ENCODE measurements at places on chromosomes 6 and 20.

- peak; percentile 92 for DNase-seq
These were observed 291.9 kb upstream of the PRDM1 start for GRCh38 chr6:105794239-105794638.

DNA sequence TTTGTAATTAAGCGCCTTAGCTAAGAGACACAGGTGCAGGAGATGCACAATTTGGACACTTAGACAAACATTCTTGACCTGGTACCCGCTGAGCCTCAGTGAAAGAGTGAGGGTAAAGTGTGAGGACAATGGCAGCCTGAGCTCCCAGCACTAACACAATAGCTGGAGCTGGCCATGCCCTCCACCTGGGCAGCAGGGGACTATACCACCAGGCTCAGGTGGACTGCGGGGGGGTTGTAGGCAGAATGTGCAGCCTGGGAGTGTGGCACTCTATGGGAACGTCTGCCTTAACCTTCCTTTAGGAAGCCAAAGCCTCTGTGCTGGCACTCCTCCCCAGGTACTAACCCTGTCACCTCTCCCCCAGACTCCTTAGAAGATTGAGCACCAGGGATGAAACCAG lies 23.6 kb downstream of the PRKN start:
- DNase-seq, result no peak

DNA sequence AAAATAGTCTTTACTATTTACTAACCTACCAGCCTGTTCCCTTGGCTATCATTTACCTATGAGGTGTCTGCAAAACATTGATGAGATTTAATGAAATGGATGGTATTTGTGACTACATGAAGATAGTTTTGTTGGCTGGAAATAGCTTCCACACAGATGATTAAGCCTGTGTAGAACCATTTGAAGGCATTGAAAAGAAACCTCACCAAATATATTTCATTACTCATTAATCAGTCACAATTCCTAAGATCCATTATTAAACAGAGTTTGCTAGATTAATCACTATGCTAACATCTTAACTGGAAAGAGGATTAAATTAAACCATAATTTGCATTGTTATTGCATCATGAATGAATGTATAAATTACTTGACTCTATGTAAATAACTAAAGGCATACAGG lies 560.3 kb downstream of the BMP2 start:
- no peak for DNase-seq

- DNase-seq, result no peak
These were observed 88.0 kb downstream of the CDS2 start for GRCh38 chr20:5214826-5215225.

- no peak for DNase-seq
These were observed 6.2 kb downstream of the CSTL1 start for GRCh38 chr20:23445596-23446217.

- DNase-seq, result peak; percentile 86
These were observed 106.1 kb upstream of the ASF1A start for GRCh38 chr6:118787724-118788423.

DNA sequence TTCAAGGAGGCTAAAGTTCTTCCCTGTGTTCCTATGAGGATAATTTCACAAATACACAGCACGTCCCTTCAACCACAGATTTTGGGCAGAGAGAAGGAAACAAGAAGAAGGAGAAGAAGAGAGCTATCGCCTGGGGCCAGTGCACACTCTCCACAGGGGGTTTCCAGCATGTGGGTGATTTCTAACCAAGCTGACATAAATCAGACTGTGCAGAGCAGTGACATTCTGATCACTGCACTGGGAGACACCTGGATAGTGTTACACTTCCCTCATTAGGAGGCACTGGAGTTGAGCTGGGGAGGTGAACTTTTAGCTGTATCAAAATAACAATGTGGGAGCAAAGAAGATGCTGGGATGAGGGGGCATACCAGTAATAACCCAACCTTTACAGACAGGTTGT lies 71.8 kb upstream of the CENPW start:
- no peak for DNase-seq

DNA sequence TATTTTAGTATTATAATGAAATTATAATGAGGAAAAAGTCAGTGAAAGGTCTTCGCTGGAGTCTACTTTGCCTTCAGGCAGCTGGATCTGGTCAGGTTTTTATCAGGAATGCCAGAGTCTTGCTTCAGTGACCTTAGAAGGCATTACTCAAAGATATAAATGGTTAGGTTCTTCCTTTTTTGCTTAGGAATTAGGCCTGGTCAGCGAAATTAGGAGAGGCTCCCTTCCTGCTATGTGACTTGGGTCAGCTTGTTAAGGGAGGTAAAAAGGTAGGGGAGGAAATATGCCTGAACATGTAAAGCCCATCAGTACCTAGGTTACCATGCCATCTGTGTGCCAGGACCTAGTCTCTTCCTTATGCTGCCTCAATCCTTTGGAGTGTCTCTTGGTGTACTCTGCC lies 115.1 kb downstream of the OTOR start:
- DNase-seq, result no peak

GRCh38 chr6:88374553-88374952 lies 208.4 kb upstream of the CNR1 start:
- no peak for DNase-seq

DNA sequence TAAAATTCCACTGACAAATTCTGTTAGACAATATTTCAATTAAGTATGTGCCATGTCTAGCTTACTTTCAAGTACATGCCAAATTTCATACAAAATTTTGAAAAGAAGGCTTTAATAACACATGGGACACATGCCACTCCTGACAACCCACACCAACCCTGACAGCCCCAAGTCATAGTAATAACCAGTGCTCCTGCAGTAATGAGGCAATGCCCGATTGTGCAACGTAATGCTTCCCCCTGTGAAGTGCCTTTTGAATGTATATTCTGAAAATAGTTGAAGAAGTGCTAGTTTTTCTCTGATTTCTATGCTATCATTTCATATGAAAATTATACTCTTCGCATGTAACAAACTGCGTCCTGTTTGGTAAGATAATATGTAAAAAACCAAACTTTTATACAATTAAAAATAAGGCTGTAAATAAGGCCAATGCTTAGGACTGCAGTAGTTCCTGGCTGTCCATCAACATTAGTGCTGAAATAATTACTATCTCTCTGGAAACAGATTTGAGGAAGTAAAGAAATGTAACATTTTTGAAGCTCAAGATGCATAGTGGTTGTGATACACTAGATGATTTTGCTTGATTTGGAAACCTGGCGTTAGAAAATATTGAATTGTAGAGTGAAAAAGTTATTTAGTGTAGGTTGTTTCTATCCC lies 125.8 kb upstream of the BCLAF1 start:
- DNase-seq, result peak; percentile 90

- DNase-seq, result no peak
These were observed 374.3 kb downstream of the LMBRD1 start for GRCh38 chr6:69422475-69422874.

- no peak for DNase-seq
These were observed 50.4 kb upstream of the NKX2-2 start for GRCh38 chr20:21564127-21564773.

DNA sequence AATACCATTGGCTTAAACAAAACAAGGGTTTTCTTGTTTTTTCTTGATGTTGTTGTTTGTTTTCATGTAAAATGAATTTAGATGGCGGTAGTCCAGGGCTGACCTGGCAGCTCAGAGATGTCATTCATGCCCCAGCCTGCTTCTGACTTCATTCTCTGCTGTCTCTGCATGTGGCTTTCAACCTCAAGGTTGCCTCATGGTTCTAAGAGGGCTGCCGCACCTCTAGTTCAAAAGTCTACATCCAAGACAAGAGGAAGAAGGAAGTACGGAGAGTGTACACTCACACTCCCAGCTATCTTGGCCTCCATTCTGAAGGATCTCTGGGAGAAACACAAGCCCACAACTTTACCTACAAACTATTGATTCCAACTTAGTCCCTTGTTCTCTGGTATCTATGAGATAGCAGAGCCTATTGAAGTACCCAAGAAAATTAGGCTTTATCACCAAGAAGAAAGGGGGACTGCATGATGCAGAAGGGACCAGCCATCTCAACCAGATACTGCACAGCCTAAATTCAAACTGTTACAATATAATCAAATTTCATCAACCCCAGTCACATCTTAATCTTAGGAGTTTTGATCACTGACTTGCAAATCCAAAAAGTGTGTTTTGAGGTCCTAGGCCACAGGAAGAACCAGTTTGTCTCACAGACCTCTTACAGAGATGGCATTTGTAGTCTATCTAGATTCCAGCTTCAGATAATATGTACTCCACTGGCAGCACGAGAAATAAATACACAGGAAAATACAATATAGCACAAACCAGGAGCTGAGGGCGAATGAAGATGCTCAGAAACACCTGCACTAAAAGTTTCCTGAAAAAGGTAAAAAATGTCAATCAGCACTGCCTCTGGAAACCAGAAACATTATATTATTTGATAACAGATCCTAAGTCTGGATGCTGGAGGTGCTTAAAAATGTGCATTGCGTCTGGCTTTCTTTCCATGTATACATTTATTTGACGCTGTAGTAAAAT lies 866 bp upstream of the BTN3A3 start:
- no peak for DNase-seq

DNA sequence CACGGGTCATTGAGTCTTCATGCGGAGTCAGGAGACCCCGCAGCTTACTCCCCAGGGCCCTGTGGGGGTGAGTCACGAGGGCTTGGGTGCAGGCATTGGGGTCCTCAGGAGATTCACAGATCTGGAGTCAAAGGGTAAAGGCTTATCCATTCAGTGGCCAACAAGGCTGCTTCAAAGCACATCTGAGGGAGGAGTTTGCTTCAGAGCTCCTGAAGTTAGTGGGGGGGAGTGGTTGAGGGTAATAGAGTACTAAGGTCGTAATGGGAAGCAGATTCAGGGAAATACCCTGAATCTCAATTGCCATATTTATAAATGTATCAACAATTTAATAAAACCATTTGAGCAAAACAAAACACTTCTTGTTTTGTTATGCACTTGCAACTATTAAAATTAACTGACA lies 37.3 kb downstream of the SH3BGRL2 start:
- DNase-seq, result no peak

DNA sequence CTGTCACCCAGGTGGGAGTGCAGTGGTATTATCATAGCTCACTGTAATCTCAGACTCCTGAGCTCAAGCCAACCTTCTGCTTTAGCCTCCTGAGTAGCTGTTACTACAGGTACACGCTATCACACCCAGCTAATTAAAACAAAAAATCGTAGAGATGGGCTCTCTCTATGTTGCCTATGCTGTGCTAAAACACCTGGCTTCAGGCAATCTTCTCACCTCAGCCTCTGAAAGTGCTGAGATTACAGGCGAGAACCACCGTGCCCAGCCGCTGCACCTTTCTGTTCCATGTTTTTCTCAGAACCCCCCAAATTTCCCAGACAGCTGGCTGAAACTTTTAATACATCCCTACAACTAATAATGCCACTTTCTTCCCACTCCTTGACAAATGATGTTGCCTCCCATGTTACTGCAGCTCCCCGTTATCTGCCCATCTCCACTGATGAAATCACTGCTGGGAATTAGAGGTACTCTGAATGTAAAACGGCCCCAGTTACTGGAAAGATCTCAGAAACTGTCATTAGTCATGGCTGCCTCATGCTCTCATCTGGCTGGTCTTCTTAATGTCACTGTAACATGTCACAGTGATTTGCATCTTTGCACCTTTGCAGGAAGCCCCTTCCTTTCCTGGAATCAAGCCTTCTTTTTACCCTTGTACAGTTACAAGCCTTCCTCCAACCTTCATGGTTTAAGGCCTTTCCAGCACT lies 697.5 kb downstream of the PRKN start:
- no peak for DNase-seq

- no peak for DNase-seq
These were observed 67.6 kb downstream of the CD2AP start for GRCh38 chr6:47545223-47545622.

GRCh38 chr6:157951828-157952227 lies 29.8 kb upstream of the SYNJ2 start:
- no peak for DNase-seq

DNA sequence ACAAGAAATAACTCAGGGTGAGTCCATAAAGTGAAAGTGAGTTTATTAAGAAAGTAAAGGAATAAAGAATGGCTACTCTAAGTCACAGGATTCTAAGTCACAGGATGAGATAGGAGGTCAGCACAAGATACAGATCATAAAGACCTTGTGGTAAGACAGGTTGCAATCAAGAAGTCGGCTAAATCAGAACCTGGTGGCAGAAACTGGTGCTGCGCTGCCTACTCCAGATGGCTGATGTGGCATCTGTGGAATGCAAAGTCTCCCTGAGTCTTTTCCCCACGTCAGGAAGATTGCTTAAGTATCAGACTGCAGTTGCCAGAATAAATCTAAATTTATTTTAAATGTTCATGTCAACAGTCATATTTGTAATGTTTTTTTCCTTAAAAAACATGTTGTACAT lies 10.7 kb upstream of the KCNK15 start:
- peak; percentile 1 for DNase-seq

DNA sequence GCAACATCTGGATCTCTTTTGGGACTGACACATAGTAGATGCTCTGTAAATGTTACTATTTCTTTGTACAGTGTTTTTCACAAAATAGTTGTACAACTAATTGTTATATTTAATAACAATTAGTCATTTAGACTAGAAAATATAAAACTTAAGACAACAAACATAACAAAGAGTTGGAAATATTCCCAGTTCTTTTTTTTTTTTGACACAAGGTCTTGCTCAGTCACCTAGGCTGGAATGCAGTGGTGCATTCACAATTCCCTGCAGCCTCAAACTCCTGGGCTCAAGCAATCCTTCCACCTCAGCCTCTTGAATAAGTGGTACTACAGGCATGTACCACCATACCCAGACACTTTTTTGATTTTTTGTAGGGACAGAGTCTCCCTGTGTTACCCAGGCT lies 105.8 kb downstream of the UTRN start:
- DNase-seq, result no peak

DNA sequence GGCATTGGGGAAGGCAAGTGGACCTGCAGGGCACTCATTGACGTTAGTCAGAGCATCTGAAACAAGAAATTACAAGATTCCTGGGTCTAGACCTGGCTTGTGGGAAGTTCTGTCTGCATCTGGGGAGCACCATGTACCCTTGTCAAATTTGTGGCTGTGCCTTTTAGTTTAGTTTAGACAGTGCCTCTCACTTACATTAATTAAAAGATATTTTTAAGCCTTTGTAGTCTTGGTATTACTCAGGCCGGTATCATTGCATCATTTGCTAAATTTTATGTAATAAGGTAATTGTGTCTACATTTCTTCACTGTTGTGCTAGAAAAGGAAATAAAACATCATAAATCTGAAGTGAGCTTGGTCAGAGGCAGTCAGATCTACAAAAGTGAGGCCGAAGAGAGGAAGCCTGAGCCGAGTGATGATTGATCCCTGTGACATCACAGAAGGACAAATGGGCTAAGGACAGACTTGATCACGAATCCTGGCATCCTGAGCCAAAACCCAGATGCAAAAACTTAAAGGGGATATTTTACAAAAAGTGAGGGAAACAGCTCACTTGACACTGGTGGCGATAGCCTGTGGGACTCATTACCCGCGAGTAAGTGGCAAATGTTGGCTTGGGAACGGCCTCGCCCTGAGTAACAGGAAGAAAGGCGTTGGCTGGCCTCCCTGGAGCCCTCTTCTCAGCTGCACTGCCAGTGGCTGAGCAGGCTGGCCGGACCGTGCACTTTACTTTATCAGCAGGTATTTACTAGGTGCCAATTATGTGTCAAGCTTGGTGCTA lies 106.5 kb downstream of the TCP11 start:
- DNase-seq, result peak; percentile 87

- no peak for DNase-seq
These were observed 103.1 kb downstream of the TCP11 start for GRCh38 chr6:35038076-35038475.

GRCh38 chr20:44990425-44990824 lies 24.1 kb downstream of the STK4 start:
- peak; percentile 67 for DNase-seq

Measured in inflammatory macrophage treated with lipopolysaccharide for 4 hours (primary cell).